Suppressor macrophage treated with lipopolysaccharide for 1 hour (primary cell): ENCODE measurements at places on chromosomes 3 and 15.

DNA sequence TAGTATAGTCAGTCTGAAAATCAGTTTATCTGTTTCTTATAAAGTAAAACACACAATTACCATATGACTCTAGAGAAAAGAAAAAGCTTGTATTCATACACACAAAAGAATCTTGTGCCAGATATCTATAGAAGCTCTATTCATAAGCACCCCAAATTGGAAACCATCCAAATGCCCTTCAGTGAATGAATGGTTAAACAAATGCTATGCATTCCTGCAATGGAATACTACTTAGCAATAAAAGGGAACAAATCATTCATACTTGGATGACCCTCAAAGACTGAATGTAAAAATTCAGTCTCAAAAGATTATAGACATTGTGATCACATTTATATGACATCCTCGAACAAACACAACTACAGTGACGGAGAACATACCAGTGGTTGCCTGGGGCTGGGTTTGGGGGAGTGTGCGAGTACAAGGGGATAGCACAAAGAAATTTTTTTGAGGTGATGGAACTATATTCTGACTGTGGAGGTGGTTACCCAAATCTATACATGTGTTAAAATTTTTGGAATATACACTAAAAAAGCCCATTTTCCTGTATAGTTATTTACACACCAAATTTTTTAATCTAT is 680.6 kb downstream of the NTRK3 start:
- DNase-seq, result no peak

DNA sequence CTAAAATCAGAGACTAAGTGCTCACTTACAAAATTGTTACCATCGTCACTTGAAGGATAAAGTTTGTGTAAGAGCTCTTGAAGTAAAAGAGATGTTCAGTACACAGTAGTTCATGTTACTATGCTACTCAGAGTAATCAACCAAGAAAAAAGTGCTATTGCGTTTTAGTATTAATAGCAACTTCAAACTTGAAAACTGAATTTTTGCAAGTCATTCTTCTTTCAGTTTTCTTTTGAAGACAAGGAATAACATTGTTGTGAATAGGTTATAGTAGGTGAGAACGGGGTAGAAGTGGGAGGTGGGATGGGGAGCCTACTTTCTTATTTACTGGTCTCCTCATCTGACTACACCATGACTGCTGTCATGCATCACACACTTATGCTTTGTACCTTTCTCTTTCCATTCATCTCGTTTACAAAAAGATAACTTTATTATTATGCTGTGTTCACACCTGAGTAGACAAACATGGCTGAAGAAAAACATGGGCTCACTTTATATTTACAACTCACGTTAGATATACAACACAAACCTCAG is 39.3 kb upstream of the P3H2 start:
- no peak for DNase-seq

DNA sequence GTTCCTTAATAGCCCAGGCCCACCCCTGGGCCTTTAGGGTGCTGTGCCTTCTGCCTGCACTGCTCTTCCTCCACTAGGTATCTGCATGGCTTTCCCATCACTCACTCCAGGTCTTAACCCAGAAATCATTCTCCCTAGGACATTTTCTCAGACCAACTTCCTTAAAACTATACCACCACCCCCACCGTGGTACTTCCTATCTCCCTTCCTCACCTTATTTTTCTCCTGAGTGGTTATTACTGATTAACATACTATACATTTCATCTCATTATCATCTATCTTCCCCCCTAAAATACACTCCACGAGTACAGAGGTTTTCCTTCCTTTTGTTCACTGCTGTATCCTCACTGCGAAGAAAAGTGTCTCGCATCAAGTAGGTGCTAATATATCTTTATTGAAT is 115.2 kb downstream of the ANO10 start:
- DNase-seq, result no peak

DNA sequence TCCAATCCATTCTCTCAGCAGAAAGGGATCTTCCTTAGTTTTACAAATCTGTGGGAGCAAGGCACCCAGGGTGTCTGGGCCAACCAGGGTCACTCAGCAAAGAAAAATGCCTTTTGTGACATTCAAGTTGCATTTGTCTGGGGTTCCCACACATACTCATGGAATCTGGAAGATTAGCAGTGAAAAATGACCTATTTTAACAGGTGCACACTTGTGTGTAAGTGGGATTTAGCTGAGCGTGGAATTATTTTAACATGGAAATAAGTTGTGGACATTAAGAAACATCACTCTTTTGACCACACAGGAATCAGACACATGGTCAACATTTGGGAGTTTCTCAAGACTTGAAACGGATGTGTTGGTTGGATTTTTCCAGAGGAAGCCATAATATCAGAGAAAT is 234.9 kb downstream of the OPA1 start:
- no peak for DNase-seq

DNA sequence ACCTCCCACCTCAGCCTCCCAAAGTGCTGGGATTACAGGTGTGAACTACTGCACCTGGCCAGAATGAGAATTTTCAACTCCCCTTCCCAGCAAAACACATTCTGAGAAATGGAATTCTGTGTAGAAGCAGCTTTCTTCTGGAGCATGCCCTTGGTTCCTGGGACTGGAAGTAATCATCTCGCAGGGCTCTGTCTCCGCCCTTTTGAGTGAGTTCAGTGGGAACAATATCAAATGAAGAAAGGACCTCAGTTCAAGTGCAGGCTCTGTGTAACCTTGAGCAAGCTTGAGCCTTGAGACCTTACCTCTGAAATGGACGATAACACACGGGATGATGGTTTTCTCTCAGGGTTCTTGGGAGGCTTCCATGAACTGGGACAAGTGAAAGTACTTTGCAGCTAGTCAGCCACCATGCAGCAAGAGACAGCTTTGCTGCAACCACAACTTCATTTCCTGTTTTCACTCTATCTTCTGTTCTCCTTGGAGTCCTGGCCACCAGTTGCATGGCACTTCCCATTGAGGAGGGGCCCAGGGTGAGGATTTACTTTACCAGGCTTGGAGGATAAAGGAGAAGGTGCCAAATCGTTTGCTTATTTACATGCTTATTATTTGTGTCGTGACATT is 35.7 kb upstream of the IGF1R start:
- peak; percentile 21 for DNase-seq

DNA sequence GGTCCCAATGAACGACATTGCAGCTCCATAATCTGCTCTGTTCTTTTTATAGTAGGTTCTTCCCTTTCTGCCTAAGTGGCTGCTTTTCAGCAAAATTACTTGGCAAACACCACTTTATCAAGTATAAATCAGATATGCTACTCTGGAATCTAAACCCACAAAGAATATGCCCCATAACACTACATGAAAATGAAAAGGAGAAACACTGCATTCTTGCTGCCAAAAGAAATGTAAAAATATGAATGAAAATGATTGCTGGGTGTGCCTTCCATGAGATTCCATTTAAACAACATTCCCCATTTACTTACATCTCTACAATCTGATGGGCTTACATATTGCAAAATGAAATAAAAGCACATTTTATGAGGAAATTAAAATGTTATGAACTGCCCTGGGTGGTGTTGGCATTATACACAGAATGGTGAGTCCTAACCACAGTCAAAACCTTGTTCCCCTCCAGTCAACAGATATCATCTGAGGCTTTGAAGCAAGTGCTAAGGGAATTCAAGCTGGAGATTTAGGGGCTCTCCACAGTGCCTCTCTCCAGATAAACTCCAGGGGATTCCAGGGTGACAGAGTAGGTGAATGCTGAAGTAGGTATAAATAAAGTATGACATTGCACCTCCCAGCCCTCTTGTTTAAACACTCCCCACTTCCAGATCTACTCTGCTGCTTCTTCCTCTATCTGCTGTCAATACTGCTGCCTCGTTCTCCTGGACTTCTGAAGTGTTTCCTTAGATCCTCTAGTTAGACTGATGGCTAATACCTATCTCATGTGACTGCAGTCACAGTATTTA is 136.5 kb downstream of the RORA start:
- DNase-seq, result peak; percentile 18

DNA sequence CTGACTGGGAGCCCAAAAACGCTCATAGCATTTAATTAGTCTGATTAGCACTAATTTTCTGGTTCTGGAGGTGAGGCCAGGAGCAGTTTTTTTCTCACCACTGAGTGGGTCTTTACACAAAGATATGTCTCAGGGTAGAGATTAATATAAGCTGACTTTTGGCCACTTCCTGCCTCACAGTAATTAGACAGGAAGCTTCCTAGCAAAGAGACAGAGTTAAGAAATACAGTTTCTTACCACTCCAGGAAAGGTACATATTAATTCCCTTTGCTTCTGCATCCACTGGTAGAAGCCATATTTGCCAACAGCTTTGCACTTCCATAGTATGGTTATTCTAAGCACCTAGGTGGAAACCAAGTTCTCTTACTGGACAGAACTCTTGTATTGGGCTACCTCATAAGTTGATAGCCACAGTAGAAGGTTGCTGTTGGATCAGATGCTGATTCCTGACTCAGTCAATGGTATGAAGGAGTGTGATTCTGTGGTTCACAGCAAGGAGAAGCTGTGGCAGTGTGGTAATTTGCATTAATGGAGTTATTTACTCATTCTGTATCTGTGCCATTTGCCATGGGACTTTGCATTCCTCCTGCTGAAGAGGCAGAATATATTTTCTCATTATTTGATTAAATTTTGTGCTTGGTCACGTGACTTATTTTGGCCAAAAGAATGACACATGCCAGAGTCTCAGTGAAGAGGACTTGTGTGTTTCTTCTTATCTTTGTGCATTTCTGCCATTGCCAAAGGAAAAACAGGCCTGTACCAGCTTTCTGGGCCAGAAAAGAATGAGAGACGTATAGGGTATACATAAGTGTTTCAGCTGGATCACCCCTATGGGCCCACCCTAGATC is 17.5 kb upstream of the ZBTB20 start:
- DNase-seq, result no peak

DNA sequence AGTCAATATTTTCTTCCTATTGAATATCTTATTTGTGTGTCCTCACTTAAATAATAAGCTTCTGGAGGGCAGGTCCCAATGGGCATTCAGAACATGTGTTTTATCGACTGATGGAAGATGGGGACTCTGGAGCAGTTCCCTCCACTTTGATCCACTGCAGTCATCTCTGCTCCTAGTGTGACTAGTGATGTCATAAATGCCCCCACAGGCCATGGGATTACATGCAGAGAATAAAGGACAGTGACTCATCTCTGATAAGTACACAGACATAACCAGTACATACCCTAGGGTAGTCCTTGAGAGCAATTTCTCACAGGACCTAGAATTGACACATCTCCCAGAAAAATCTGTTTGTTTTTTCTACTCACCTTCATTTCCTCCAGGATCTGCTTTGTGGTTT is 49.4 kb upstream of the FMN1 start:
- peak; percentile 66 for DNase-seq

DNA sequence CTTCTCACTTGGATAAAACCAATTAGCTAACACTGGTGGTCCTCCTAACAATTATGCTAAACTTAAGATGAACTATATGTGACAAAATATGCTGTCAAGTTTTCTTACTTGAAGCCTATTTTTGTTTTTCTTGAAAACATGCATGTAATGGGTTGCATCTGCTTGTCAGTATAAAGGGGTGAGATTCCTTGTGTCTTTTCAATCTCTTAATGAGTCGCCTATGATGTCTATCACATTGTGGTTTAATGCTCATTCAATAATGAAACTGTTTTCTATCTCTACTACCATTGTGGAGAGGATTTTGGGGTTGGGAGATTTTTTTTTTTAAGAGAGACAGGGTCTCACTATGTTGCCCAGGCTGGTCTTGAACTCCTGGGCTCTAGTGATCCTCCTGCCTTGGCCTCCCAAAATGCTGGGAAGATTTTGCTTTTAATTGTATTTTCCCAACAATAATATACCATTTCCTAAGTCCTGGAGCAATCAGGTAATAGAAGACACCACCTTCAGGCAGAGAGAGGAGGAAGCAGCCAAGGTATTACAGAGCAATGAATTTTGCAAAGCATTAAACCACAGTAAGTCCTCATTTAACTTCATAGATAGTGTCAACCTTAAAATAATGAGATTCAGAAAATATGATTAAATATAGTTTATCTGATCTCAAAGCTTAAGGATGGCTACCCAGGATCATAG is 17.4 kb upstream of the TRMT10C start:
- DNase-seq, result no peak

- DNase-seq, result no peak
Measured at GRCh38 chr3:115685097-115685496, 61.8 kb downstream of the GAP43 start.

GRCh38 chr3:33145901-33146580 is 32.2 kb downstream of the CRTAP start:
- DNase-seq, result no peak

GRCh38 chr3:177411201-177411600 is 213.9 kb upstream of the TBL1XR1 start:
- peak; percentile 53 for DNase-seq
